Anterior cingulate cortex (tissue), 58 donors: ENCODE measurements at places on chromosomes 16 and 17.

DNA sequence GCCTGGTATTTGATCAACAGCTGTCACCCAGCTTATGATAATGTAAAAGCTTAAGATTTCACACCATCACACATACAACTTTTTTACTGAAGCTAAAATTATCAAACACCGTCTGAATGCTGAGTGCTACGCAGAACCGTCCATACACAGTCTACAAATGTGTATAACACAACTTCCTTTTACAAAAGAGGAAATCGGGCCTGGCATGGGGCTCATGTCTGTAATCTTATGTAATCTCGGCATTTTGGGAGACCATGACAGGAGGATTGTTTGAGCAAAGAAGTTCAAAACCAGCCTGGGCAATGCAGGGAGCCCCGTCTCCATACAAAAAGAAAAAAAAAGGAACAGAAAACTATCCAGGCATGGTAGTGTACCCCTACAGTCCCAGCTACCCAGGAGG, 19.6 kb upstream of the QRICH2 start:
- DNase-seq: no peak

- no peak for DNase-seq
Observed at GRCh38 chr17:78839235-78839761, 1.3 kb downstream of the USP36 start.

GRCh38 chr16:7765079-7765550, 432.5 kb downstream of the RBFOX1 start:
- no peak for DNase-seq

GRCh38 chr17:75205793-75206163, 299 bp downstream of the NUP85 start:
- DNase-seq: no peak

- DNase-seq: no peak
Observed at GRCh38 chr16:88331989-88332920, 50.5 kb upstream of the ZNF469 start.

DNA sequence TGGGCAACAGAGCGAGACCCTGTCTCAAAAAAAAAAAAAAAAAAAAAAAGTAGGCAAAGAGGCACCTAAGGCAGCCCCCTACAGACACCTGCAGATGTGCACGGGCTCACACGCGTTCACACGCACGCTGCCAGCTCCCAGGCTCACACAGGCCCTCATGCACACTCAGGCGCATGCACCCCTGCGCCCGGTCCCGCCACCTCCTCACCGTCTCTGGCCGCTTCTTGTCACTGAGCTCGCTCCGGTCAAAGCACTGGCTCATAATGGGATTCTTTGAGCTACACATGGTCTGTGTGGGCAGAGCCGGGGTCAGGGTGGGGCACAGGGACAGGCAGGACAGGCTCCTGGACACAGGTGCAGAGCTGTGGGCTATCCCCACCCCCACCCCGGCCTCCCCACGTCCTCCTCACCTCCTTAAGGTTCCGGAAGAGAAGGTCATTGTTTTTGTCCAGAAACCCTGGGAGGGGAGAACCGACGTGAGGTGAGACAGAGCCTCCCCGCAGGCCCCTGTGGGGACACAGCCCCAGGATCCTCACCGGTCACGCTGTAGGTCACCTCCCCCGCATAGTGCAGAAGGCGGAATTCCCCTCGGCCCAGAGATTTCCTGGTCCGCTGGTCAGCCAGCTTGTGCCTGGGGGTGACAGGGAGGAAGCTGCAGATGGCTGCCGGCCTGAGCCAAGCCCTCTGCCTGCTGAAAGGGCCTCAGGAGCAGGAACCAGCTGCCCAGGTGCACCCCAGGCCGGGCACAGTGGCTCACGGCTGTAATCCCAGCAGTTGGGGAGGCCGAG, 17.9 kb downstream of the MYO1C start:
- DNase-seq: no peak

- no peak for DNase-seq
Observed at GRCh38 chr17:34389126-34389750, 26.2 kb upstream of the CCL1 start.
